ENCODE measurements at places on chromosomes 4 and X.

- DNase-seq: no peak
These were observed 5.6 kb upstream of the THOC2 start for GRCh38 chrX:123738378-123738940.

GRCh38 chr4:152385551-152385950 lies 150.3 kb downstream of the FBXW7 start:
- DNase-seq: no peak

DNA sequence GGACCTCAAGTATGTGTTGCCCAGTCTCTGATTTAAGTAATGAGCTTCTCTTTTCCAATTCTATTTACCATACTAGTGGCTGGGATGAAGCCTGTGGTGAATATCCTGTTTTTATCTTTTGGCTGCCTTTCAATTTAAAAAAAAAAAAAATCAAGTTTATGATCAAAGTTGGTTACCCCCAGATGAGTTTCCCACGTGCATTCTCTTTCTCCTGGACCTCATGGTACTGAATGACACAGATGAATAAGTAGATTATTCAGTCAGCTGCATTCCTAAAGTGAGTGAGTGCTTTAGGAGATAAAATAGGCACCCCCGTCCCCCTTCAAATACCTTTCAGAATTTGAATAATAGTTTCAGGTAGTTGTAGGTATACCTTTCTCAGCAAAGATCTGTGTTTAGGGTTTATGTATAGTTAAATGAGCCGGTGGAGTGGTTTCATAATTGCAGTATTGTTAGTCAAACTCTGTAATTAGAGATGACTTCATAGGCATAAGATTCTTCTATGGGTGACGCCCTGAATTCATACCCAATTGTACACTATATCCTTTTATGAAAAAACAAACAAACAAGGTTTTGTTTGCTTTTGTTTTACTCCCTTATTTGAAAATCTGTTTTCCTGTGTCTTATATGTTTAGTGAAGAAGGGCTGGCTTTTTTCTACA lies 41.9 kb downstream of the PLS3 start:
- no peak for DNase-seq

GRCh38 chr4:183392377-183392776 lies 52.1 kb upstream of the CDKN2AIP start:
- no peak for DNase-seq

GRCh38 chr4:111475001-111475400 lies 670.3 kb upstream of the FAM241A start:
- no peak for DNase-seq

DNA sequence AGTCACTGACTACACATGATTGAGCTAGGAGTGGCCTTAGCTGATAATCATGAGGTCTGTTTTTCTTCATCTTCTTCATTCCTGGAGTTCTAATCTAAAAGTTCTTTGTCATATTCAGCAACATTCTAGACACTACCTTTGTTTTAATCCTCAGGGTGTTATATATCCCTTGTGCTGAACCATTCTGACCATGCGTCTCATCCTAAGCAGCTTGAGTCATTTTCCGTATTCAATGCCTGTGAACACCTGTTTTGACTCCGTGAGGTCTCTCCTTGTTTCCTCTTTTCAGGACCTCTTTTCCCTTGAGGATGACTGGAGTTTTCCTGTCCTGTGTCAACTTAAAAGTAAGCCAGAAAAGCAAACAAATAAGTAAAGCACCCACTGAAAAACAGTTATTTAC lies 597.9 kb downstream of the GBA3 start:
- no peak for DNase-seq

DNA sequence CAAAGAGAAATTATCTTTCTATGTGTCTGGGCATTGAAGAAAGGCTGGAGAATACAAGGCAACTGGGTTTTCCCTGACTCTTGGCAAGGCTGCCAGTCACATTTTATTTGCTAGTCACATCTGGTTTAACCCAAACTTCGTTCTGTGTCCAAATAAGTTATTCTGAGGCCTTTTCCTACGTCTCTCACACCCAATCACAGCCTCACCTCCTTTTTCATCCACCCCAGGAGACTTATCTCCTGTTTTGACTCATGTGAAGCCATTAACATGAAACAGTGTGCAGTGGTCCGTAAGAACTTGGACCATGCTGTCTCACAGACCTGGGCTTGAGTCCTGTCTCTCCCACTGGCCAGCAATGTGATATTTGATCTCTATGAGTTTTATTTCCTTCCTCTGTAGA lies 59.3 kb downstream of the CNGA2 start:
- no peak for DNase-seq

DNA sequence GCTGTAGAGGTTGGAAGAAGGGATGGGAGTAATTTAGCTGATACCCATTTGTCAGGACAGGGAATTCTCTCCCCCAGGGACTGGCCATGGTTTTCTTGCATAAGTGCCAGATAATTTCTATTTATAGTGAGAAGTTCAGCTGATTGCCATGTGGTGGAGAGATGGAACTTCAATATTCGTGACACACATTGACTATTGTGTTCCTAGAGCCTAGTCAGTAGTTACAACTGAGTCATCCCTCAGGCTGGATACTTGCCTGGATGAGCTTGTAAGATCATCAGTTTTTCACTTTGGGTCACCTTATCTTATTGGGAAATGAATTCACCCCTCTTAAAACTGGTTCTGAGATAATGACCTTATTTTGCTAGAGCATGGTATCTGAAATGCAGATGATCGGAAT lies 32.2 kb downstream of the CFAP299 start:
- no peak for DNase-seq

DNA sequence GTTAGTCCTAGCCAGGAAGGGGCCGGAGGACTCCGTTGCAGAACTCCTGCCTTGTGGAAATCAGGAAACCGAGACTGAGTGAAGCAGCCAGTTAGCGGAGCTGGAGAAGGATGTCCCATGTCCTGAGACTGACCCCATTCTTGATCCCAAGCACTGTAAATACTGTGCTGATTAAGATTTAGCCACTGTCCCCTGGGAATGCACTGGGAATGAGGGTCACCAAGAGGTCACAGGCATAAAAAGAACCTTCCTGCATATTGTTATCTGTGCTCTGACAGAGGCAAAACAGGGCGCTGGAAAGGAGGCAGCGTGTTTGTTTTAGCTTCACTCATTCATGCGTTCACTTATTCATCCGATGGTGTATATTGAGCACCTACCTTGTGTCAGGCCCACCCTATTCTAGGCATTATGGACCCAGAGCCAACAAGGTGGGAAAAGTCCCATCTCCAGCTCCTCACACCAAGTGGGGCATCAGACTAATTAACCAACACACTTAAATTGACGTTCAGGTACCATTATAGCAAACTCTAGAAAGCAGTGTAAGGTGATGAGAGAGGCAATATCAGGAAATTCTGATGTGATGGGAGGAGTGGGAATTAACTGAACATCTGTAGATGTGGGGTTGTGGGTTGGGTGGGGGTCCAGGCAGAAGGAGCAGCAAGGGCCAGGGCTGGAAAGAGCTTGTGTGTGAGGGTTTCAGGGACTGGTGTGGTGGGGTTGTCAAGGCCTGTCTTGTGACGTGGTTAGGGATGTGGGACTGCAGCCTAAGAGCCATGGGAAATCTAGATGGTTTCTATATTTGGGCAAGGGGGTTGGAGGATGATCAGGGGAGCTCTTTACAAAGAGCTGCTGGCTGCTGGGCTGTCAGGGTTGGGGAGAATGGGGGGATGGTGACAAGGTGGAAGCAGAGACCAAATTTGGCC lies 10.6 kb upstream of the SLC2A9 start:
- no peak for DNase-seq
